ENCODE measurements at places on chromosomes 12 and 14. TPM values are rescaled to one million over a fixed set of nuclear protein-coding genes. Genes with fewer than 3 reads are reported as not detected.
A peak's percentile ranks its signal among the peaks of the same experiment; 100 is the strongest.

- no peak overlapping the region for H3K4me3 ChIP-seq
- DNase-seq = no peak
- peaks cover 11% of the 10 kb centered on the region for H3K4me1 ChIP-seq
- H3K27me3 ChIP-seq = no peaks in the 10 kb centered on the region
- no peaks in the 10 kb centered on the region for H3K36me3 ChIP-seq
- no peak overlapping the region for H3K27ac ChIP-seq
Measured at GRCh38 chr12:93798279-93799151, 121.3 kb downstream of the CRADD start.

DNA sequence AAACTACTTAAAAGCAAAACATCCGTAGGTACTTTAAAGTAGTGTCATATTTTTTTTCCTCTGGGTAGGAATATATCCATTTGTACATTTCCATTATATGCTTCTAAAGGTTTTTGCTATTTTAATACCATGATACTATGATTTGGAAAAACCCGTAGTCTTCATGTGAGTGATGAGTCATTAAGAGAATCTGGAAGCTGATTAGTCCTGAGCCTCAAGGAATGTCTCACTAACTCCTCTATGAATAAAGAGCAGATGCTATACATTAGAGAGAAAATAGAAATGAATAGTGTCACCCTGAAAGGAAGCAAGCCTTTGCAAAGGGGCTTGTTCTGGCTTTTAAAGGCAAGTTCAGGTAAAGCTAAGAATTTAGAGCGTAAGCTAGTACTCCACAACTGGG, 432.1 kb downstream of the CCDC91 start:
- no peak for DNase-seq
- no peak overlapping the region for H3K4me3 ChIP-seq
- no peaks in the 10 kb centered on the region for H3K36me3 ChIP-seq
- no peaks in the 10 kb centered on the region for H3K27me3 ChIP-seq
- no peak overlapping the region for H3K27ac ChIP-seq

GRCh38 chr12:68334132-68334531, 2.0 kb upstream of the MDM1 start:
- H3K27ac ChIP-seq = no peak overlapping the region
- H3K27me3 ChIP-seq = no peaks in the 10 kb centered on the region
- H3K4me1 ChIP-seq = peaks cover 7% of the 10 kb centered on the region
- no peaks in the 10 kb centered on the region for H3K36me3 ChIP-seq

GRCh38 chr14:73237219-73237785, at the start of gene PAPLN:
PAPLN (plus strand) TSS chr14:73237506; CDS start chr14:73239779, 2,273 bp downstream.
- H3K4me1 ChIP-seq = peaks cover 55% of the 10 kb centered on the region
- no peak for DNase-seq
- no peak within 1 kb of the TSS for H3K27ac ChIP-seq
- H3K36me3 ChIP-seq = no peaks in the 10 kb centered on the region
- H3K4me3 ChIP-seq = peak within 1 kb of the TSS; percentile 56
- peaks cover 14% of the 10 kb centered on the region for H3K27me3 ChIP-seq

DNA sequence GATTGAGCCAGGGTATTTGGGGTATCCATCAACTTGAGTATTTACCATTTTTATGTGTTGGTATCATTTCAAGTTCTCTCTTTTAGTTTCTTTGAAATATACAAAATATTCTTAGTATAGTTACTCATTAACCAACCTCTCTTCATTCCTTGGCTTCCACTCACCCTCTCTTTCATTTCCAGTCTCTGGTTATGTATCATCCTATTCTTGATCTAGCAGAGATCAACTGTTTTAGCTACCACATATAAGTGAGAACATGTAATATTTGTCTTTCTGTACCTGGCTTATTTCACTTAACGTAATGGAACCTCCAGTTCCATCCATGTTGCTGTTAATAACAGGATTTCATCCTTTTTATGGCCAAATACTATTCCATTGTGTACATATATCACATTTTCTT, 86.9 kb downstream of the DACT1 start:
- H3K4me1 ChIP-seq = no peaks in the 10 kb centered on the region
- H3K27ac ChIP-seq = no peak overlapping the region
- H3K4me3 ChIP-seq = no peak overlapping the region
- no peaks in the 10 kb centered on the region for H3K36me3 ChIP-seq

DNA sequence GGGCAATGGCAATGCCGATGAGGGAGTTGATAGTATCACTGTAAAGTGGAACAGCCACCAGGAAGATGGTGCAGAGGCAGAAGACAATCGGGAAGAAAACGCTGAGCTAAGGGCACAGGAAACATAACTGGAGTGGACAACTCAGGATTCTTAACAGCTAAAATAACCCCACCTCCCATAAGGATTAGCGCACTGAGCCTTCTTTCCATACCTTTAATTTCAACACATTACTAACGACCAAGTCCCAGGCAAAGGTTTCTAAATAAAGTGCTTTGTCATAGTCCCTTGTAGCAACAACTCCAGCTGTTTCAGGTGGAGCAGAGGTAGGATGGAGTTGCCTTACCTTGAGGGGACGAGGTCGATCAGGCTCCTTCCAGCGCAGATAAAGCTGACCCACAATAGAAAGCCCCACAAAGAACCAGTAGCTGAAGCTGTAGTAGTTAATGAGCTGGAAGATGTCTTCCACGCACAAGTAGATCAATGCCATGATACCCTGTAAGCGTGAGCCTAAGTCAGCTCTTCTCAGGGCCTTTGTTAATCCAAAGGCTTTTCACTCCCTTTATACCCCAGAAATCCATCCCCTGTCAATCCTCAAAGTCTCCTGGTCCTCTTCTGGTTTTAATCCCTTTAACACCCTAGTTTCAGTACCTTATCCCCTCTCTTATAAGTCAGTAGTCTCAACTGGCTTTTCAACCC, 7.7 kb downstream of the OXA1L start:
- no peak overlapping the region for H3K27ac ChIP-seq
- peaks cover 6% of the 10 kb centered on the region for H3K4me1 ChIP-seq
- no peaks in the 10 kb centered on the region for H3K27me3 ChIP-seq
- no peak for DNase-seq
- no peak overlapping the region for H3K4me3 ChIP-seq
- peaks cover 54% of the 10 kb centered on the region for H3K36me3 ChIP-seq

GRCh38 chr14:65304963-65305362, 107.6 kb upstream of the FUT8 start:
- DNase-seq = no peak
- no peaks in the 10 kb centered on the region for H3K36me3 ChIP-seq
- no peak overlapping the region for H3K27ac ChIP-seq

GRCh38 chr12:30330565-30330964, 365.1 kb downstream of the IPO8 start:
- H3K4me1 ChIP-seq = no peaks in the 10 kb centered on the region
- H3K27ac ChIP-seq = no peak overlapping the region
- H3K36me3 ChIP-seq = no peaks in the 10 kb centered on the region
- no peak overlapping the region for H3K4me3 ChIP-seq
- no peaks in the 10 kb centered on the region for H3K27me3 ChIP-seq
- no peak for DNase-seq

DNA sequence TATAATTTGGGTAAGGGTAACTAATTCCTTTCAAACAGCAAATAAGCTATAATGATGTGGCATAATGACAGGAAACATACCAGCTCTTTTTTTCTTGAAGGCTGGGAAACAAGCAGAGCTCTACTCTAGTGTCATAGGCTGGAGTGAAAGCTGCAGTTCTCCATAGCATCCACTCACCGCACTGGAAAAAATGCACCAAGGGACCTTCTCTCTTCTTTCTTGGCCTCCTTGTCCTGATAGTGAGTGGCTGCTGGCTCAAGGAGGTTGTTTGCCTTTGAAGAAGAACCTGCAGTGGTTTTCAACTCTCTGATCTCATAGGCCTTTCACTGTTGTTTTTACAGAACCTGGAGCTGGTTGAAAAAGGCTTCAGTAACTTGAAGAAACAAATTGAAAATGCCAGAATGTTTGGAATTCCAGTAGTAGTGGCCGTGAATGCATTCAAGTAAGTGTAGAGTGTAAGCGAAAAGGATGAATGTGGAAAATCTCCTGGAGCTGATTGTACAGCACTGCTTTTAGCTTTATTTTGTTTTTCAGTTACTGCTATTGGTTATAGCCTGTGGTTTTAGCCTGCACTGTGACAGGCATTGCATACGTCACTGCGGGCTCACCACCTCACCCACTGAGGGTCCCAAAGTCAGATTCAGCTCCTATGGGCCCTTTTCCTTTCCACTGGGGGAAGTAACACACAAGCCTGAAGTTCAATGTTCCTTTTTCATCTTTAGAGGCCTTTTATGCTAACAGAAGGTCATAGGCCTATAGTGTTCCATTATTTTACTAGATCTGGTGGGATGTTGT, 17.2 kb upstream of the AKAP5 start:
- H3K4me1 ChIP-seq = peaks cover 7% of the 10 kb centered on the region
- DNase-seq = no peak
- no peak overlapping the region for H3K27ac ChIP-seq

GRCh38 chr14:31717294-31718085, 156.3 kb downstream of the NUBPL start:
- H3K27me3 ChIP-seq = no peaks in the 10 kb centered on the region
- H3K27ac ChIP-seq = no peak overlapping the region
- no peak overlapping the region for H3K4me3 ChIP-seq
- DNase-seq = no peak

DNA sequence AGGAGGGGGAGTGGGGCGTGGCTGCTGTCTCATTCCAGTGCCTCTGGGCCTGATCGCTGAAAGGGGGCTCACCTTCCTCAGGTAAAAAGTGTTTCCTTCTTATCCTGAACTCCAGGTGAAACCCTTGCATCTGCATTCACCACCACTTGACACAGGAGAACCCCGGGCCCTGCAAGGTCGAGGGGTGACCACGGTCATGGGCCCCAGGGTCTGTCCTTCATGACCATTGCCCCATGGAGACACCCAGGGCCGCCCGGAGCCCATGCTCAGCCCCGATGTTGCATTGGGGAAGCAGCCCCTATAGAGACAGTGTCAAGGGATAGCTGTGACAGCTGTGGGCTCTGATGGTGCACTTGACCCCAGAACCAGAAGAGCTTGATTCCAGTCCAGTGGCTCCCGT, 34.4 kb upstream of the DYNC1H1 start:
- no peaks in the 10 kb centered on the region for H3K4me1 ChIP-seq
- DNase-seq = no peak
- H3K27ac ChIP-seq = no peak overlapping the region
- H3K4me3 ChIP-seq = no peak overlapping the region

GRCh38 chr12:92726850-92727249, 24.1 kb downstream of the PLEKHG7 start:
- H3K4me1 ChIP-seq = no peaks in the 10 kb centered on the region
- H3K36me3 ChIP-seq = no peaks in the 10 kb centered on the region
- no peak for DNase-seq
- H3K27ac ChIP-seq = no peak overlapping the region

Gene OR4K14
- not detected for total RNA-seq

Gene KIF26A
- 5.9 TPM for total RNA-seq

Gene DIO3
- total RNA-seq = 0.67 TPM

Gene ARHGEF25
- 16.3 TPM for total RNA-seq

Gene DAO
- 0.26 TPM for total RNA-seq

Gene GLIPR1
- total RNA-seq = 38.2 TPM

Gene TSPAN19
- not detected for total RNA-seq

Gene NFE2
- total RNA-seq = 7.5 TPM

All from upper lobe of right lung (tissue), 1 donor.